ENCODE measurements at places on chromosomes 1 and 21. TPM values are rescaled to one million over a fixed set of nuclear protein-coding genes. Genes with fewer than 3 reads are reported as not detected.

Gene LEFTY2
- total RNA-seq: 8.0 TPM

Gene DDR2
- 20.8 TPM for total RNA-seq

Gene LORICRIN
- not detected for total RNA-seq

Gene SLC30A7
- 13.5 TPM for total RNA-seq

Gene CACNA1S
- total RNA-seq: not detected

Gene GBP6
- not detected for total RNA-seq

DNA sequence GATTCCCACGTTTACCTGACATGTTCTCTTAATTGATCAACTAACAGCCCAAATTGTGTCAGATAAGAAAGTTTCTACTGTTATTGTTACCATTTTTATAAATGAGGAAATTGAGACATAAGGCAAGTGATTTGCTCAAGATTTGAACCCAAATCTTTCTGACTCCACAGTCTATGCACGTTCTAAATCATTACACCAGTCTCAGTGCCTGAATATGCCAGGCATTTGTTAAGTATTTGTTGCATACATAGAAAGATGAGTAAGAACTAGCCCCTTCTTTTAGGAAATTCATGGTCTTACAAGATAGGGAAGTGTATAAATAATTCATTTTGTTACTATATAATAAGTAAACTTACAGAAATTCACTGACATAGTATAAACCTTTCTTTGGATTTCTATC, 7.1 kb upstream of the CD101 start:
- peaks cover 19% of the 10 kb centered on the region for H3K4me1 ChIP-seq
- no peak overlapping the region for H3K27ac ChIP-seq
- no peaks in the 10 kb centered on the region for H3K36me3 ChIP-seq
- H3K27me3 ChIP-seq: no peaks in the 10 kb centered on the region

DNA sequence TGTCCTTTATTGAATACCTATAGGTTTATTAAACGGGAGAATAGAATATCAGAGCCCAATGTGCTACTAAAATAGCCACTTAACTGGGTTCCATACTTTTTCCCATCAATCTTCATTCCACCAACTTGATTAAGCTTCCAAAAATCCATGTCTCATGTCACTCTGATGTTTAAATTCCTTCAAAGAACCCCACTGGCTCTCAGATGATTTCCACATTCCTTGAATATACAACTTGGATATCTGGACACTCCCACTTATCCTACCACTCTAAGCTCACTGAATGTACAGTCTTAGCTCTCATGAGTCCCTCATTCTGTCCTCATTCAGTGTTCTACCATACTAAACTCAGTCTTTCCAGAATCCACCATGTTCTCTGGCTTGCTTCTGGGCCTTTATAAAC, 21.1 kb downstream of the COL11A1 start:
- no peak overlapping the region for H3K27ac ChIP-seq
- DNase-seq: no peak
- no peaks in the 10 kb centered on the region for H3K4me1 ChIP-seq
- H3K36me3 ChIP-seq: no peaks in the 10 kb centered on the region
- H3K27me3 ChIP-seq: no peaks in the 10 kb centered on the region

DNA sequence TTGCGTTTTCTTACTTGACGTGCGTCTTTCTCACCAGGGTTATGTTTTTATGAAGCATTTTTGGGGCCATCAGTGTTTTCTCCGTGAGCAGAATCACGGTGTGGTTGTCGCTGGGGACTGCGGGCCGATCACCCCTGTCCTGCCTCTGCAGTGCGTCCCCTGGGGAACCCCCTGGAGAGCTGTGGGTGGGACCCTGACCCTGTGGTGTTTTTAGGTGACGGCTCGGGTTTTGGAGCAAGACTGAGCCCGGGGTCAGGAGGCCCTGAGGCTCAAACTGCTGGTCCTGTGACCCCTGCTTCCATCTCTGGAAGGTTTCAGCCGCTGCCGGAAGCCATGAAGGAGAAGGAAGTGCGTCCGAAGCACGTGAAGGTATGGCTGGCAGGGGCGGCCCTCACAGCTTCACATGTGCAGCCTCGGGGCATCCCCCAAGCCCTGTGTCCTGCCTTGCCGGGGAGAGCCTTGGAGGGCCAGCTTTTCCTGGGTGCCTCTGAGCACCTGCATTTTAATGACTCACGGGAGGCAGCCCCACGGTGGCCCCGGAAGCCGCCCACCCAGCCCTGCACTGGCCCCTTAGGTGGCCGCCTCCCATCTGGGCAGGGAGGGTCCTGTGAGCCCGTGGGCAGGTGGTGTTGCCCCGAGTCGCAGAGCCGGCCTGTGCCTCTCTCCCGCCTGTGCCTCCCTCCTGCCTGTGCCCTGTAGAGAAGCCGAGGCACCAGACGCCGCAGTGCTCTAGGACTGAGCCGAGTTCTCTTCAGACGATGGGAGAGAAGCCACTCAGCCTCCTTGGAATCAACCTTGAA, 36.7 kb upstream of the DIP2A start:
- no peaks in the 10 kb centered on the region for H3K36me3 ChIP-seq
- DNase-seq: no peak
- no peak overlapping the region for H3K4me3 ChIP-seq
- H3K27ac ChIP-seq: no peak overlapping the region
- H3K27me3 ChIP-seq: no peaks in the 10 kb centered on the region
- no peaks in the 10 kb centered on the region for H3K4me1 ChIP-seq

- H3K27me3 ChIP-seq: no peaks in the 10 kb centered on the region
- peaks cover 30% of the 10 kb centered on the region for H3K36me3 ChIP-seq
- DNase-seq: no peak
Observed at GRCh38 chr1:154258784-154259183, 13.6 kb upstream of the HAX1 start.
